ENCODE measurements at places on chromosomes 6 and 20. TPM values are rescaled to one million over a fixed set of nuclear protein-coding genes. Genes with fewer than 3 reads are reported as not detected.

TAGAP gene
- total RNA-seq: not detected

MOG gene
- not detected for total RNA-seq

POLR1H gene
- 17.0 TPM for total RNA-seq

WFDC5 gene
- total RNA-seq: not detected

C2 gene
- total RNA-seq: not detected

EPPIN gene
- total RNA-seq: not detected

HRH3 gene
- 13.7 TPM for total RNA-seq

DDX43 gene
- total RNA-seq: not detected

OR2J3 gene
- not detected for total RNA-seq

AVP gene
- not detected for total RNA-seq

C6orf89 gene
- total RNA-seq: 57.0 TPM

F13A1 gene
- not detected for total RNA-seq

ZCCHC3 gene
- total RNA-seq: 15.3 TPM

SLA2 gene
- not detected for total RNA-seq

METTL24 gene
- total RNA-seq: 1.5 TPM

TMEM170B gene
- 11.0 TPM for total RNA-seq

MUC22 gene
- total RNA-seq: not detected

PRR18 gene
- total RNA-seq: not detected

CFAP61 gene
- 5.0 TPM for total RNA-seq

ATP5F1E gene
- total RNA-seq: 53.5 TPM

TRIM38 gene
- total RNA-seq: 0.05 TPM

- DNase-seq: no peak
Observed at GRCh38 chr6:36128793-36129192, 1.5 kb upstream of the MAPK13 start.

DNA sequence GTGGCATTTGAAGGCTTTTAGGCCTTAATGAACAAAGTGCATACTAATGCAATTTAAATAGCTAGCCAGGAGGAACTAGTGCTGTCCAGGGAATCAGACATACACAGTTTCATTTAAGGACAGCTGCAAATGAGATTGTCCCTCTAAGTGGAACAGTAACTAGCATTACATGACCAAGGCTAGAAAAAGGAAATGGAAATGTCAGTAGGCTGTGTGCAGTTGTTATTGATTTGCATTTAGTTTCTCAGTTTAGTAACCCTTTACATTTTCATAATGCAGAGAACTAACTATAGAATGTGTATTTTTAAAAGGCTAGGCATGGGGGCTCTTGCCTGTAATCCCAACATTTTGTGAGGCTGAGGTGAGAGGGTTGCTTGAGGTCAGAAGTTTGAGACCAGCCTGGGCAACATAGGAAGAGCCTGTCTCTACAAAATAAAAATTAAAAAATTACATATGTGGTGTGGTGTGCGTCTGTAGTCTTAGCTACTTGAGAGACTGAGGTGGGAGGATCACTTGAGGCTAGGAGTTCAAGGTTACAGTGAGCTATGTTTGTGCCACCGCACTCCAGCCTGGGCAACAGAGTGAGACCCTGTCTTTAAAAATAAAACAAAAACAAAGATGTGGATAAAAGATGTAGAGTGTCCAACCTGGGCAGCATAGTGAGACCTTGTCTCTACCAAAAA, 468.0 kb downstream of the UTRN start:
- no peak for DNase-seq

DNA sequence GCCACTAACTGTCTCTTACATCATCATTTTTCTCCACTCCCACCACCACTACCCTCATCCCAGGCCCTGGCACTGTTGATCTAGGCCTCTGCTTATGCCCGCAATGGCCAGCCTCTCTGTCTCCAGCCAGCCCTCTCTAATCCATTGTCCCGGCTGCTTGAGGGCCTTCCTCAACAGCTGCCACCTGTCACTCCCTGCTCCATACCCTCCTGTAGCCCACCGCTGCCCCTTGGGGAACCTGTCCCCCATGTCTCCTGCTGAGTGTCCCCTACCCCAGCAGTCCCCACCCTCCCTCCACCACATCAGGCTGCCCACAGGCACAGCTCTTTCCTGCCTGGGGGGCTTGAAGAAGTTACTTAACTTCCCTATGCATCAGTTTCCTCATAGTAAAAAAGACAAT, 13.4 kb downstream of the TEAD3 start:
- DNase-seq: no peak

DNA sequence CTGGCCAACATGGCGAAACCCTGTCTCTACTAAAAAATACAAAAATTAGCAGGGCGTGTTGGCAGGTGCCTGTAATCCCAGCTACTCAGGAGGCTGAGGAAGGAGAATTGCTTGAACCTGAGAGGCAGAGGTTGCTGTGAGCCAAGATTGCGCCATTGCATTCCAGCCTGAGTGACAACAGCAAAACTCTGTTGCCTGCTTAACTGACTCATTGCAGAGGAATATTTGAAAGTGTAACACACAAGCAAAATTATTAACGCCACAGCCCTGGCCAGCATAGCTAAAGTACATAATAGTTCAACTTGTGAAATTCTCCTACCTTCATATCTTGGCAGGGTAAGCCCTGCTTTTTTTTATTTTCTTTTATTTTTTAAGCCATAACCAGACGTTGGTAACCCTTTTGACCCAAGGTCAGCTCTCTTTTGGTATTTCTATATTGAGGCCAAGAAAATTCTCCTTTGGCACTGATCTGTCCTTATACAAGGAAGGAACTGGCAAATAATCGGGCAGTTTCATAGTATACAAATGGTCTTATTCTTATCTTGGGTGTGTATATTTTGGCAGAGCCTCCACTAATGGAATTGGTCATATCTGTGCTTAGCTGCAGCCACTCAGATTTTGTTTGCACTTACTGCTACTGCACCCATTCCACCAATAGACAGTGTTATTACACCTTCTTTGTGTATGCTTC, 4.0 kb upstream of the ADGRF5 start:
- no peak for DNase-seq

DNA sequence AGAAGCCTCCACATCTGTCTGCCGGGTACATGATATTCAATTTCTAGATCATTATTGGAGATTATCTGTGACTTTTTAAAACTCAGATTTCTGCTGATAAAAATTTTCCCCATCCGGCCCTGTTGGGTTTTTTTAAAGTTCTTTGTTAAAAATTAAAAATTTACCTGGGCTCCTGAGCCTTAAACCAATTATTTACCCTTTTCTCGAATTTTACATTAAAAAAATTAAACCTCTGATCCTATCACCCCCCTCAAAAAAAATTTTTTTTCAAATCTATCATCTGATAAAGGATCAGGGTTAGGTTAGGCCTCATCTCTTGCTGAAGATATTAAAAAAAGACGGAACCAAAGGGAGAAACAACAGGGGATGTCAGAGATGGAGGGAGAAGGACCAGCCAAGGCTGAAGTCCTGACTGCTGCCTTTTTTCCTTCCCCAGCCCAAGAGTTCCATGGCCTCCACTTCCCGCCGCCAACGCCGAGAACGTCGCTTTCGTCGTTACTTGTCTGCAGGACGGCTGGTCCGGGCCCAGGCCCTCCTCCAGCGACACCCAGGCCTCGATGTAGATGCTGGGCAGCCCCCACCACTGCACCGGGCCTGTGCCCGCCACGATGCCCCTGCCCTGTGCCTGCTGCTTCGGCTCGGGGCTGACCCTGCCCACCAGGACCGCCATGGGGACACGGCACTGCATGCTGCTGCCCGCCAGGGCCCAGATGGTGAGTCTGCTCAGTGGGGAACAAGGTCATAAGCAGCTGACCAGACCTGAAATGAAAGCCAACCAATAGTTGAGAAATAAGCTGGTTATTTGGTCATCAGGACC, 527 bp downstream of the NFKBIL1 start:
- no peak for DNase-seq

- DNase-seq: no peak
Observed at GRCh38 chr20:8946036-8946940, 122.6 kb upstream of the PLCB4 start.

- no peak for DNase-seq
Observed at GRCh38 chr6:29656157-29656556, 735 bp upstream of the MOG start.

GRCh38 chr6:32047084-32047478, 8.9 kb downstream of the CYP21A2 start:
- DNase-seq: peak; percentile 28

- DNase-seq: no peak
Observed at GRCh38 chr20:52779125-52779524, 193.0 kb upstream of the TSHZ2 start.

DNA sequence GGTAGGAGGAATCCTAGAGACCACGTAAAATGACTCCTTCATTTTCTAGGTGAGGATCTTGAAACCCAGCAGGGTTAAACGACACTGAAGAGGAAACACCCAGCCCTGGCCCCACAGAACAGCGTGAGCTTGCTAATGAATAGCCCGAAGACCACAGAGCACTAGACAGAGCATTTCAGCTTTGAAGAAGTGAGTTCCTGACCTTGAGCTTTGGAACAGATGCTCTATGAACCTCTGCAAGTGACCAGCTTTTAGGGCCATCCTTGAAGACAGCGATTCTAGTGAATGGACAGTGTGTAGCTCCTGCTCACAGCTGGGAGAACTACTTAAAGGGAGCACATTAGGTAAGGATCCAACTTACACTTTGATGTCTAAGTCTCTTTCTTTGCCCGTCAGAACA, 74.0 kb upstream of the FRMD1 start:
- no peak for DNase-seq

GRCh38 chr6:158771399-158772152, 47.6 kb downstream of the EZR start:
- DNase-seq: no peak

GRCh38 chr6:128600397-128600951, 80.1 kb upstream of the PTPRK start:
- DNase-seq: no peak

DNA sequence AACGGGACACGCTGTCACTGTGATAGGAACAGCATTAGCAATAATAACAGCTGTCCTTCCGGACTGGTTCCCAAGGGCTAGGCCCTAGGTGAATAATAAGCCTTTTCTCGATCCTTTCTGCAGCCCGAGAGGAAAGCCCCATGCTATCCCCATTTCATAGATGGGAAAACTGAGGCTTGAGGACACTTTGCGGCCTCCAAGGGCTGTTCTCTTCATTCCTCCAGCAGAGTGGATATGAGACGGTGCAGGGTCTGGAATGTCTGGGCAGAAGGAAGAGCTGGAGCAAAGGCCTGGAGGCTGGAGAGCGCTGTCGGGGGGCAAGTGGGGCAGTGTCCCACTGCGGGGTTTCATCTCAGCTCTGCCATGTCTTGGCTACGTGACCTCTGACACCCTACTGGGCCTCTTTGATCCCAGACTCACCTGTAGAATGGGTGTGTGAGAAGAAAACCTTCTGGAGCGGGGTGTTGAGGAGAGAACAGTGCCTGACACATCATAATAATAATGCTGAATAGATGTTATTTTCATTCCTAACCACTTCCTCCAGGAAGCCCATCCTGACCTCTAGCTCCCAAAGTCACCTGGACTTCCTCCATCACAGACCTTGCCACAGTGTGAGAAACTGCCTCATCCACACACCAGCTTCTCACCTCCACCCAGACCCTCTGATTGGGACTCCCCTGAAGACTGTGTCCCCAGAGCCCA, 74.8 kb downstream of the CEBPB start:
- DNase-seq: no peak

DNA sequence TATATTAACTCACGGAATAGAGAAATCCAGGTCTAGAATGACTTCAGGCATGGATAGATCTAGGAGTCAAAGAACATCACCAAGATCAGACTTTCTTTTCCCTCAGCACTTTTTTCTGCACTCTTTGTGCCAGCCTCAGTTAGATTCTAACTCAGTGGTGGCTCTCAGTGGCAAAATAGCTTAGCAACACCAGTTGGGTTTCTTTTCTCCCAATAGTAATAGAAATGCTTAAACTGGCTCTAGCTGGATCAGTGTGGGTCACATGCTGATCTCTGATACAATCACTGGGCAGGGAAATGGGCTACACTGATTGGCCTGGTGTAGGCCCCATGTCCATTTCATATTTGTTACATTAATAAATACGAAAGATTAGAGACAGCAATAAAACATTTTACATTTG, 44.2 kb upstream of the ARFGEF2 start:
- DNase-seq: no peak

DNA sequence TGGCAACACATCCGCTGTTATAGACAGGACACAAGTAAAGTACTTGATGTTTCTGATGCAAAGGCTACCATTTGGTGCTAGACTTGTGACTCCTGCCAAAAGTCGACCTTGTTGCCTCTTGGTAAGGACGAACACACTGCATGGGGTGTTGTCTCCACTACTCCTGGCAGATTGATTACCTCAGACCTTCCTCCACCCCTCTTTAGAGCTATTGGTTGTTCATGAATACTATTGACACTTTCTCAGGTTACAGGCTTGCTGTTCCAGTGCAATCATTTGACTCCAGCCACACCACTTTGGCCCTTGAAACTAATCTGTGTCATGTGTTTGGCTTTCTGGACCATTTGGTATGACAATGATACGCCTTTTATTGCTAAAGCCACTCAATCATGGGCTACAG, 62.3 kb downstream of the TRMT11 start:
- no peak for DNase-seq
